Activated CD4-positive, alpha-beta T cell treated with anti-CD3 and anti-CD28 coated beads, Interleukin-2, amount 10 ng/mL, durations not matched to agents 7 days and 5 days (primary cell): ENCODE measurements at places on chromosomes 3 and 15. TPM values are rescaled to one million over a fixed set of nuclear protein-coding genes. Genes with fewer than 3 reads are reported as not detected.
A peak's percentile ranks its signal among the peaks of the same experiment; 100 is the strongest.

Gene FSIP1
- 0.48 TPM for total RNA-seq

Gene SLC24A5
- total RNA-seq, result not detected

Gene PLSCR2
- total RNA-seq, result 0.35 TPM

Gene LIPC
- total RNA-seq, result 1.5 TPM

Gene ARF4
- total RNA-seq, result 42.3 TPM

Gene SLC15A2
- 2.2 TPM for total RNA-seq

Gene IL17RE
- 1.5 TPM for total RNA-seq

- peaks cover 46% of the 10 kb centered on the region for H3K4me1 ChIP-seq
- H3K4me3 ChIP-seq, result no peak overlapping the region
- peaks cover 15% of the 10 kb centered on the region for H3K36me3 ChIP-seq
- DNase-seq, result no peak
Observed at GRCh38 chr3:106339551-106339950, 470.7 kb upstream of the CBLB start.

DNA sequence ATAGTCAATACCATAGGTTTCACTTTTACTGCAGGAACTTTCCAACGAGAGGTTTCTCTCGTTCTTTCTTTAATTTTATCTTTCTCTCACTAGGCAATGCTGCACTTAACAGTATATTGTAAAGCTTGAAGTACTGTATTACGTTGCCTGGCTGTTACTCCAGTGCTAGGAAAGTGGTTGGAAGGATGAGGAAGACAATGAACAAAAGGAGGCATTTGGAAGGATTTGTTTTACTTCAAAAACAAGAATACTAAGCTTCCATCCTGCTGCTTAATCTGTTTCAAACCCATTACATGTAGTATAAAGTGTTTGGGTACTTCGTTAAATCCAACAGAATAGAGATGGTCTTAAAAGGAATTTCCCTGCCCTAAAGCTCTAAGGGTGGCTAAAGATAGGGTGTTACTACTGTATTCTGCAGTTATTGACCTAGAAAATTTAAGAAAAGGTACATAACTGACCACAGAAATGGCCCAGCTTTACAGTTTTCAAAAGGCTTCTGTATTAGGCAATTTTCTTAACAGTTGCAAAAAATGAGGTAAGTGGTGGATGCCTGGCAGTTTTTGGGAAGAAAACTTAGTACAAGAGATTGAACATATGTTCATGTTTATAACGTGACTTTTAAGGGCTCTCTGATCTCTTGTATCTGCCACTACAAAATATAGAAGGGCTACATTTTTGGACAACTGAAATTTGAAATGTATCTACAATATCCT lies 785 bp upstream of the IFT57 start:
- H3K36me3 ChIP-seq, result peaks cover under 1% of the 10 kb centered on the region
- peak overlapping the region; percentile 94 for H3K4me3 ChIP-seq
- DNase-seq, result no peak
- H3K27me3 ChIP-seq, result no peaks in the 10 kb centered on the region
- H3K4me1 ChIP-seq, result peaks cover 46% of the 10 kb centered on the region

DNA sequence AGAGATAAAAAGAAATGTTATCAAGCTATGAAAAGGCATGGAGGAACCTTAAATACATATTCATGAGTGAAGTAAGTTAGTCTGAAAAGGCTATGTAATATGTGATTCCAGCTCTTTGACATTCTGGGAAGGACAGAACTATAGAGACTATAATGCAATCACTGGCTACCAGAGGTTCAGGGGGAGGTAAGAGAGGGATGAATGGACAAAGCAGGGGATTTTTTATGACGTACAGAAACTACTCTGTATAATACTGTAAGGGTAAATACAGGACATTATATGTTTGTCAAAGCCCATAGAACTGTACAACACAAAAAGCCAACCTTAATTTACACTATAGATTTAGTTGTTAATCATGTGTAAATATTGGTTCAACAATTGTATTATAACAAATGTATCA lies 46.1 kb downstream of the MCTP2 start:
- DNase-seq, result no peak
- H3K27ac ChIP-seq, result no peak overlapping the region
- H3K4me1 ChIP-seq, result peaks cover 45% of the 10 kb centered on the region
- no peak overlapping the region for H3K4me3 ChIP-seq
- peaks cover 49% of the 10 kb centered on the region for H3K36me3 ChIP-seq

- DNase-seq, result no peak
- no peaks in the 10 kb centered on the region for H3K4me1 ChIP-seq
- H3K4me3 ChIP-seq, result no peak overlapping the region
- no peak overlapping the region for H3K27ac ChIP-seq
- H3K27me3 ChIP-seq, result no peaks in the 10 kb centered on the region
Observed at GRCh38 chr3:186493525-186494255, 50.5 kb downstream of the CRYGS start.

GRCh38 chr3:16330351-16330750 lies 65.3 kb downstream of the OXNAD1 start:
- no peak overlapping the region for H3K27ac ChIP-seq
- peaks cover 73% of the 10 kb centered on the region for H3K36me3 ChIP-seq
- peaks cover 12% of the 10 kb centered on the region for H3K4me1 ChIP-seq
- H3K27me3 ChIP-seq, result no peaks in the 10 kb centered on the region
- no peak overlapping the region for H3K4me3 ChIP-seq
- DNase-seq, result no peak

GRCh38 chr3:56854856-56855611 lies 53.3 kb upstream of the ARHGEF3 start:
- no peak overlapping the region for H3K27ac ChIP-seq
- no peak for DNase-seq
- no peak overlapping the region for H3K4me3 ChIP-seq

DNA sequence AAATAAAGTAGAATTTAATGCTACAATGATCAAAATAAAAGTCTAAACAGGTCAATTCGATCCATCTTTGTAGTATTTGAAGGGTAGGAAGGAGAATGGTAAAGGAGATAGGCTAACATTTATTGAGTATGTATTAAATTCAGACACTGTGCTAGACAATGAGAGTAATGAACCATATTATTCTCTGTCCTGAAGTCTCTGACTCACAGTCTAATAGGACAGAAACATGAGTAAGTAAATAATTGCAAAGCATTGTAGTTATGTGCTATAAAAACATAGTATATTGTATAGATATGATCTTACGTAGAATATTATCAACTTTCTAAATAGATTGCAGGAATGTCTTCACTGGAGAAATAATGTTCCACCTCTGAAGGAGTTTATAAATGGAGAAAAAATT lies 64.5 kb downstream of the MDFIC2 start:
- no peaks in the 10 kb centered on the region for H3K4me1 ChIP-seq
- no peaks in the 10 kb centered on the region for H3K36me3 ChIP-seq
- no peak overlapping the region for H3K4me3 ChIP-seq
- H3K27me3 ChIP-seq, result peaks cover 2% of the 10 kb centered on the region

GRCh38 chr3:61601831-61602230 lies 40.5 kb downstream of the PTPRG start:
- no peaks in the 10 kb centered on the region for H3K27me3 ChIP-seq
- no peaks in the 10 kb centered on the region for H3K4me1 ChIP-seq
- H3K36me3 ChIP-seq, result no peaks in the 10 kb centered on the region
- no peak for DNase-seq
- no peak overlapping the region for H3K4me3 ChIP-seq
- no peak overlapping the region for H3K27ac ChIP-seq

DNA sequence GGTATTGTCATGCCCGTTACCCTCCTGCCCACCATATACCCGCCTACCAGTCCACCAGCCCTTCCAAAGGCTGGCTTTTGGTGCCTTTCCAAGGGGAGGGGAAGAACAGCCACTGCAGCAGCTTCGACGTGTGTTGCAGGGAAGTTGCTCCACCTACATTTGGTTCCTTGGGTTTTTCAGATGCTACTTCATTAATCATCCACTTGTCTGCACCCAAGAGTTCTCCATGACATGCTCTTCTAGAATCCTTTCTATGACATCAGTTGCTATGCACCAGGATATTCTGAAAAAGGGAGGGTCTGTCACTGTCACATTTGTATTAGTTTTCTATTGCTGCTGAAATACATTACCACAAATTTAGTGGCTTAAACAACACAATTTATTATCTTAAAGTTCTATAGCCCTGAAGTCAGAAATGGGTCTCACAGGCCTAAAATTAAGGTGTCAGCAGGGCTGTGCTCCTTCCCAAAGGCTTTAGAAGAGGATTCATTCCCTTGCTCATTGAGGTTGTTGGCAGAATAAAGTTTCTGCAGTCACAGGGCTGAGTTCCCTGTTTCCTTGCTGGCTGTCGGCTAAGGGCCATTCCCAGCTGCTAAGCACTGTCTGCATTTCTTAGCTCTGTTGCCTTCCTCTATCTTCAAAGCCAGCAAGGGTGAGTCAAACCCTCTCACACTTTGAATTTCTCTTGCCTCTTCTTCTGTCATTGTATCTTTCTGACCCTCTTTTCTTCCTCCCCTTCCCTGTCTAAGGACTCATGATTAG lies at the start of gene LYZL4:
Gene LYZL4, minus strand, starts transcription at position 241 of the 762 bp plus-strand sequence. CDS start 3,359 bp downstream, outside the sequence.
- H3K4me3 ChIP-seq, result no peak within 1 kb of the TSS
- no peaks in the 10 kb centered on the region for H3K4me1 ChIP-seq
- H3K27ac ChIP-seq, result no peak within 1 kb of the TSS
- peaks cover 2% of the 10 kb centered on the region for H3K27me3 ChIP-seq
- H3K36me3 ChIP-seq, result no peaks in the 10 kb centered on the region

DNA sequence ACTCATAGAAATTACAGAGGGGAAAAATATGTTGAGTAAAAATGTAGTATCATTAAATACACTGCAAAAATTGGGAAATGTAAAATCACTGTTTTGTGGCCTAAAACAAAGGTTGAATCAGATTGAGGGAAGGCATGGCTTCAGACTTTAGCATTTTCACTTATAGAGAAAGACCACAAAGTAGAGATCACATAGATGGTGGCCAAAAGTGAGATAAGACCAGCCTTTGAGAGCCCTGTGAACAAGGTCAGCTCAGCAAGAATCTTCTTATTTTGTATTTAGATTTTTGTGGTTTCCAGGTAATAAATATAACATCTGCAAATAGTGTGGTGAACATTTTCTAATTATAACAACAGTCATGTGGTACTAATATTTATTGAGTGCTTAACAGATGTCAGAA lies 544.8 kb upstream of the DPPA4 start:
- no peaks in the 10 kb centered on the region for H3K4me1 ChIP-seq
- H3K4me3 ChIP-seq, result no peak overlapping the region
- no peak overlapping the region for H3K27ac ChIP-seq
- H3K36me3 ChIP-seq, result no peaks in the 10 kb centered on the region

- H3K27ac ChIP-seq, result no peak overlapping the region
- H3K27me3 ChIP-seq, result no peaks in the 10 kb centered on the region
- peaks cover 39% of the 10 kb centered on the region for H3K4me1 ChIP-seq
- peaks cover 23% of the 10 kb centered on the region for H3K36me3 ChIP-seq
Observed at GRCh38 chr3:11583638-11584046, 60.1 kb downstream of the VGLL4 start.

DNA sequence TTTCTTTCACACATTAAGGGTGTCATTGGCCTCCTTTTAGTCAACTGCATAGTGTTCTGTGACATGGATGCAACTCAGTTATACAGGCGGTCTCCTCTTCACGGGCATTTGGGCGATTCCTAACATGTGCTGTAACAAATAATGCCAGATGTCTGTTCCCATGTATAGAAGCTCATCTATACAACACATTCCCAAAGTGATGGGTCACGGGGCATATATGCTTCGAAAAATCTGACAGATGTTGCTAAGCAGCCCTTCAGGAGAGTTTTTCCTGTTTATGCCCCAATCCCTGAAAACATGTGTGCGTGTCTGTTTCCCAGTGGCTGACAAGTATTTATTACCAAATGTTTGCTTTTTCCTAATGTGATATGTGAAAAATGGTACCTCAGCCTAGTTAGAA lies 25.8 kb downstream of the LRRK1 start:
- no peaks in the 10 kb centered on the region for H3K36me3 ChIP-seq
- peaks cover 13% of the 10 kb centered on the region for H3K27me3 ChIP-seq
- no peak overlapping the region for H3K27ac ChIP-seq
- DNase-seq, result no peak

- H3K27me3 ChIP-seq, result no peaks in the 10 kb centered on the region
- H3K36me3 ChIP-seq, result peaks cover 82% of the 10 kb centered on the region
- H3K4me3 ChIP-seq, result peak overlapping the region; percentile 20
Observed at GRCh38 chr3:30680789-30681648, 74.6 kb downstream of the TGFBR2 start.

DNA sequence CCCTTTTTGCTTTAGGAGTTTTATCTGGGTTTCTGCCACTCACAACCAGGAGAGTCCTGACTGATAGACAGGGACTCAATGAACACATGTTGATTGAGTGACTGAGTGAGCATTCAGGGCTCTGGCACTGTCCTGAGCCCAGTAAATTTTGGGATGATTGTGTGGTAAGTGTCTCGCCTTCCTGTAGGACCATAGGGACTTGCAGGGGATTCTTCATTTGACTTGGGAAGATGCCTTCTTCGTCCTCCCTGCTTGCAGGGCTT lies 22.3 kb upstream of the FLNB start:
- no peak overlapping the region for H3K27ac ChIP-seq
- no peaks in the 10 kb centered on the region for H3K27me3 ChIP-seq
- peaks cover 2% of the 10 kb centered on the region for H3K36me3 ChIP-seq
- peaks cover 25% of the 10 kb centered on the region for H3K4me1 ChIP-seq
- no peak overlapping the region for H3K4me3 ChIP-seq

DNA sequence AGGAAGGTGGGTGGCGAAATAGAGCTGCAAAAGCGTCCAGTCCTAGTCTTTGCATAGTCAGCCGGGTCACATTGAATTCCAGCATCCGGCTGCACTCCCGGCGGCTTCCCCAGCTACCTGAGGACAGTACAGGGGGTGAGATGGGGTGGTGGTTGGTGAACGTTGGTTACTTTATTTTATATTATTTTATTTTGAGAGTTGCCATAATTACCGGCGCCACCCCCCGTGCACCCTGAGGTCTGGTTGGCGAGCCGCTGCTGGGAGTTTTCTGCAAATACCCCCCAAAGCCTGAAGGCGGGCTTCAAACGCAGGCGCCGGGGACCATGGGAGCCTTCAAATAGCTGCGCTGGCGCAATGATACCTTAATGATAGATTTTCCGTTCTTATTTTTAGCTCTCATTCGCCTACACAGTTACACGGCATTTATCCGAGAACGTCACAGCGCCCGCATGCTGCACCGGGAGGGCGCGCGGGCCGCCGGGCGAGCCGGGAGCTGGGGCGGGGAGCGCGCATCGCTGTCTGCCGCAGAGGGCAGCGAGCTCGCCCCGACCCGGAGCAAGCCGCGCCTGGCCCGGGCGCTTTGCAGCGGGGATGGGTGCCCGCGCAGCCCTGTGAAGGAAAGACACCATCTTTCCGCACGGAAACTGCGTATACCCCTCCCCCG lies 756 bp upstream of the RASGRF1 start:
- peaks cover 60% of the 10 kb centered on the region for H3K27me3 ChIP-seq
- no peaks in the 10 kb centered on the region for H3K4me1 ChIP-seq
- no peak overlapping the region for H3K27ac ChIP-seq
- DNase-seq, result no peak
- H3K36me3 ChIP-seq, result no peaks in the 10 kb centered on the region

DNA sequence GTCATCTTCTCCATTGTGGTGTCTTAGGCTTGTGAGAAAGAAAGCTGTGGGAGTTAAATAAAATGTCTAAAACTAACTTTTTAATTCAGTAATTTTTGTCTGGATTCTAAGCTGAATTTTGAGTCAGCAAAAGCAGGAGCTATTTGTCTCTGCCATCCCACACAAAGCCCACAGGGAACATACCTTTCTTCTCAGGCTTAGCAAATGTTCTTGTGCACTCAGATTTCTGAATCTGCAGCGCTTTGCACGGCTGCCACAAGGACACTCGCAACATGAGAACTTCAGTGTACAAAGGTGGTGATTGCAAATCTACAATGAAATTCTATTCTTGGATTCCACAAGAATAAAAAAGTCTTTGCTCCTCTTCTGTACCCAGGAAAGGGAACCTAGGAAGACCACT lies 88.2 kb upstream of the RNF7 start:
- no peaks in the 10 kb centered on the region for H3K4me1 ChIP-seq

- no peak for DNase-seq
- no peaks in the 10 kb centered on the region for H3K36me3 ChIP-seq
- H3K4me3 ChIP-seq, result no peak overlapping the region
- no peak overlapping the region for H3K27ac ChIP-seq
- no peaks in the 10 kb centered on the region for H3K4me1 ChIP-seq
Observed at GRCh38 chr3:10978956-10979355, 13.6 kb upstream of the SLC6A1 start.
